Stimulated activated CD4-positive, alpha-beta T cell treated with anti-CD3 and anti-CD28 coated beads, Interleukin-15, amount 100 ng/mL, for 1 hour (primary cell): ENCODE measurements at places on chromosomes 11 and 22.

- DNase-seq, result no peak
Measured at GRCh38 chr11:19389787-19390303, 149.1 kb upstream of the E2F8 start.

DNA sequence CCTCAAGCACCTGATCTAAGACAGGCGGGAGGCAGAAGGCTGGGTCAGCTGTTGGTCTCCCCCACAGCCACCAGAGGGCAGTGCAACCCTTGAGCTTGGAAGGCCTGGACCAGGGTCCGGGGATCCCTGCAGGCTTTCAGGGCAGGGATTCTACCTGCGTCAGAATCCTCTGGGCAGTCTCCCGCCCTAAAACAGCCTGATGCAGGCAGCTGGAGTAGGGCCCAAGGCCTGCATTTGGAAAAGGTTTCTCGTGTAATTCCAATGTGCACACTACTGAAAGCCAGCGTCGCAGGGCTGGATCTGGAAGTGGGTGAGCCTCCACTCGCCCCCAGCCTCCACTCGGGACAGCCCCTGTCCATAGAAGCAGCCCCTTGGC, 31.8 kb downstream of the BID start:
- peak; percentile 55 for DNase-seq

DNA sequence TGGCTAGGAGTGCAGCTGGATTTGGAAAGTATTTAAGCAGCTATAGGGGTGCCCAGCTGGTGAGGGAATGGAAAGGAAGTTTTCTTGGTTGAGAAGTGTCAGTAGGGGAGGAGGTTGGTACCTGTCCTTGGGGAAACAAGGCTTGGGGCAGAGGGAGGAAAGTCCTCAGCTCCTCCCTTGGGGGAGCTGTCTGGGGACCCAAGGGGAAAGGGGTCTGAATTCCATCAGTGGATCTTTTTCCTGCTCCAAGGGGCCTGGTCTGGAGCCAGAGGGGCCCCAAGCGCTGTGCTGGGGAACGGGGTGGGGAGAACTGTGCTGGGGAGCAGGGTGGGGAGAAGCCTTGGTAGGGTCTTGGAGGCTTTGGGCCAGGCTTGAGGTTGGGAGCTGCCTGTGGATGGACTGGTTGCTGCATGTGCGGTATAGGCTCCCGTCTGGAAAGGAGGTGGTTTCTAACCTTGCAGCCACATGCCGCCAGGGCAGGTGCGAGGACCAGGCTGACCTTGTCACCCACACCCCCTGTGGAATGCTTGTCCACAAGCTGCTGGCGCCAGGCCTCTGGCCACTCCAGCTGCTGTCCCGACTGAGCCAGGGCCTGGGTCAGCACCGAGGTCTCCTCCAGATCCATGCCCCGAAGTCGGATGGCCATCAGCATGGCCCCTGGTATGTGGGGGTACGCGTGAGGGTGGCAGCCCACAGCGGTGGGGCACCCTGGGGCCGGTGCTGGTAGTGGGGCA, 963 bp downstream of the TYMP start:
- no peak for DNase-seq

- no peak for DNase-seq
Measured at GRCh38 chr11:65695459-65696241, 16.4 kb upstream of the KAT5 start.

GRCh38 chr11:66592457-66593302, at the start of the genes CCDC87 and CCS:
Gene CCDC87 (minus strand): TSS chr11:66593063. CDS start chr11:66593015, 48 bp downstream.
Gene CCS (plus strand): TSS chr11:66593185. CDS start chr11:66593262, 77 bp downstream.
- DNase-seq, result peak; percentile 98

GRCh38 chr11:34154059-34154875, 48.8 kb downstream of the NAT10 start:
- no peak for DNase-seq

- no peak for DNase-seq
Measured at GRCh38 chr11:58914821-58915543, 24.3 kb upstream of the GLYATL1 start.

DNA sequence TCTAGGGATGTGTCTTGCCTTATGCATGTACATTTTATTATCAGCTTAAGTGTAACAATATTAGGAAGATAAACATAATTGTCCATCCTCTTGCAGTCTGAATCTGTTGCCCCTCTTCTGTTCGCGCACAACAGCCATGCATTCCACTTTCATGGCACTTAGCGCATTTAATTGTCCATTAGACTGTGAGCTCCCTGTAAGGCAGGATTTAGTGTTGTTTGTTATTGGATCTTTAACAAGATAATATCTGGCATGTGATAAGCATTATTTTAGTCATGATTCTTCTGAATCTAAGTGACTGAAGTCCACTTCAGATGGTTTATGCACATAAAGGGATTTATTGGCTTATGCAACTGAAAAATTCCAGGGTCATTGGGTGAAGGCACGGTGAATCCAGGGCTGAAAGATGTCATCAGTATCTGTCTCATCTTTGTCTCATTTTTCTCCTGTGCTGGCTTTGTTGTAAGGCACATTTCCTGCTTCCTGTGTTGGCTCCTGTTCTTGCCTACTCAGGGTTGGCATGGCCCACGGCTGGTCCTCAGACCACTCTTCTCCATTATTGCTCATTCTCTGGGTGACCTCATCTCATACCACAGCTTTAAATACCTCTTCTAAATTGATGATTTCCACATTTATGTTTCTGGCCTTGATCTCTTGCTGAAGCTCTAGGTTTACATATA, 37.6 kb downstream of the ATXN10 start:
- no peak for DNase-seq

DNA sequence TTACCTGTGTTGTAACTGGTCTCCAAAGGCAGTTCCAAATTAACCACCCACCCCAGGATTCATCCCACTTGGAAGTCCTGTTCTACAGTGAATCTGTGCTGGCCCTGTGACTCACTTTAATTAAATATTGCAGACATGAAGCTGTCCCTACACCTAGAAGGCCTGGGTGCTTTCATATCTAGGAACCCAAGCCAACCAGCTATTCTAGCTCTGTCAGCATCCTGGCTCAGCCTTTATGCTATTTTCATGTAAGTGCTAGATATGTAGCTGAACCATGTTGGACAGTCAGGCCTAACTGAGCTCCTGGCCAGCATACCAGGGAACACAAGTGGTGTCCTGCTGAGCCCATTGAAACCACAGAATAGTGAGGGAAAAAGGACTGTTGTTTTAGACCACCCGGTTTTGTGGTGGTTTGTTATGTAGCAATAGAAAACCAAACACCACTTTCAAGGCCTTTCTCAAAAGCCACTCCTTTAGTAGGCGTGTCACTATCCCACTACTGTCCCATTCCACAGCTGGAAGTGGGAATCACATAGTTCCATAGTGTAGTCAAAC, 30.3 kb downstream of the CNTF start:
- no peak for DNase-seq

DNA sequence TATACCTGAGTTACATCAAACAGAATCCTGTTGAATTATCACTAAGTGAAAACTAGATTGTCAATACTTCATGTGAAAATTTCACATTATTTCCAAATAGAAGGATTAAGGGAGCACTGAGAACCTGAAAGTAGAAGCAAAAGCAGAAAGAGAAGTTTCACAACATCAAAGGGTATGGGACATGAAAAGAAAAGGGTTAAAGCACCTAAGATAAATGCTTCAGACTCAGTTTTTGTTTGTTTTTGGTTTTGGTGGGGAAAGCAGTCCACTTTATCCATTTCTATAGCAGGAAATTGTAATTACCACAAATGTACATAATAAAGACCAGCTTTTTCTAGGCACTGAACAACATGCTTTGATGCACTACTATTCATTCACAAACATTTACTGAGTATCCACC, 1069.7 kb upstream of the CCDC90B start:
- DNase-seq, result no peak

GRCh38 chr11:16604794-16605388, 133.6 kb upstream of the C11orf58 start:
- DNase-seq, result no peak
